Fibroblast of skin of right biceps (primary cell): ENCODE measurements at places on chromosomes 16 and 17.

- DNase-seq, result no peak
Observed at GRCh38 chr17:21345236-21345635, 30.9 kb upstream of the KCNJ12 start.

DNA sequence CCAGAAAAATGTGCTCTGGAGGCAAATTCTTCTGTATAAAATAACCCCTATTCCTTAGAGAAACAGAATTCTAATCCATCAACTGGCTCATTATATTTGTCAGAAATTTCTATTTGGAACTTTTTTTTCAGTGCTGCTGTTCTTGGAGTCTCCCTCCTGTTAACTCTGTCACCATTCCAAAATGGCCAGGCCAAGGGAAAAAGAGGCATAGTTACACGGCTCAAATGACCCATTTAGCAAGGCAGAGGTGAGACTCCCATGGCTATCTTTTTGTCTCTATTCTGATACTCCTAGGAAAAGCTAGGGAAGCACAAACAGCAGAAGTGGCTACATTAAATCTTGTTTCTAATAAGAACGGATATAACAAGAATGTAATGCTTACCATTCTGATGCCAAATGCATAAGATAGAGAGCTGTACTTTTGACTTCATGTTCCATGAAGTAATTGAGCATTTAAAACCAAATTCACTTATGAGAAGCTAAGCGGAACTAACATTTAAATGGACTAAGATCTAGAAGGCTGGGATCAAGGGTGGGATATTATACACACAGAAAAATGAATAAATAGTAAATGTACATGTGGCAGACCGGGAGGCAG lies 64.4 kb upstream of the CORO6 start:
- no peak for DNase-seq

GRCh38 chr16:73400951-73401350 lies 353.0 kb upstream of the ZFHX3 start:
- DNase-seq, result no peak

GRCh38 chr16:55378616-55379015 lies 54.6 kb downstream of the IRX6 start:
- no peak for DNase-seq

GRCh38 chr17:73516431-73516830 lies 127.8 kb downstream of the SDK2 start:
- DNase-seq, result no peak

DNA sequence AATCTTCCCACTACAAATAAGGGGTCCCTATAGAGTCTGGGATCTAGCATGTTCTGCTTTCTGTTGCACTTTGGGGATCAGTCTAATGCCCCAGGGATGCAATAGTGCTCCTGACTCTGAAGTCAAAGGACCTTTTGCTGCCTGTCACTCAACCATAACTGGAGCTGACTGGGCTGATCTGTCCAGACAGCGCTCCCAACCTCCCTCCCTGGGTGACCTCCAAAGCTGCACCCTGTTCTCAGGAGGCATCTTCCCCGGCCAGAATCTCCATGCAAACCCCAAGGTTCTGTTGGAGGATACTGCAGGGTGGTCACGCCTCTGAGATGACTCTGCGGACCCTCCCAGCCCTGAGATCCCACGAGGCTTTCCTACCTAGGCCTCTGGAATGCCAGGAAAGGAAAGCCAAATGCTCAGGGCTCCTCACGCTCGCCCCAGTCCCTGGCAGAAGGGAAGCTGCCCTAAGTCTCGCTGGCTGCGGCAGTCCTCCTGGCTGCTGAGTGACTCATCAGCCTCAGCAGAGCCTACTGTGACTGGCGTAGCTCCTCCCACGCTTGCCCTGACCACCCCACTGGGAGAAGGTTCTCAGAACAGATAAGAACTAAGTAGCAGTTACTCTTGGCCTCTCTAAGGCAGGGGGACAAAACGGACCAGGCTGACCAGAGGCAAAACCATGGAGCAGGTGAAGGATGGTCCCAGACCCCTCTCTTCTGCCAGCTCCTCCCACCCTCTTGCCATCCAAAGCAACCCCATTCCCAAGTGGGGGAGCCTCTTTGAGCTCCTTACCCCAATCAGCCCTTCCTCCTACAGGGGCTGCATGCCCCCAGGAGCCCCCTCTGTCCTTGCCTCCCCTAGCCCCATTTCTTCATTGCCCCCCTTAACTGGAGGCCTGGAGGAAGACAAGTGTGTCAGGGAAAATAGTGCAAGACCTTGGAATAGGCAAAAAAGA lies 124.1 kb upstream of the TNRC6C start:
- DNase-seq, result peak; percentile 83

DNA sequence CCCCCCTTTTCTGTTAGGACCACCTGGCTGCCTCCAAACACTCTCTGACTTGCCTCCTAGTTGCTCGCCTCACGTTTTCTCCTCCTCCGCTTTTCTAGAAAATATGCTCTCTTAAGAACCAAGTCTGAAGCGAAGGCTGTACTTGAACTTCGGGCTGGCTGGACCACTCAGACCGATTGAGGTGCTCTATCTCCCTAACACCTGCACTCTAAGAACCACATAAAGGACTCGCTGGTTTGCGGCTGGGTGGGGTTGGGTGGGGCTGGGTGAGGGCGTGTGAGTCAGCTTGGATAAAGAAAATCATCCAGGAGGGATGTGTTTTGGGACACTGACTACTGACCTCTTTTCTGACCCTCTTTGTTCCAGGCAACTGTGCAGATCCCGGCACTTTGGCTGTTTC lies 22.9 kb upstream of the TMEM220 start:
- DNase-seq, result no peak

DNA sequence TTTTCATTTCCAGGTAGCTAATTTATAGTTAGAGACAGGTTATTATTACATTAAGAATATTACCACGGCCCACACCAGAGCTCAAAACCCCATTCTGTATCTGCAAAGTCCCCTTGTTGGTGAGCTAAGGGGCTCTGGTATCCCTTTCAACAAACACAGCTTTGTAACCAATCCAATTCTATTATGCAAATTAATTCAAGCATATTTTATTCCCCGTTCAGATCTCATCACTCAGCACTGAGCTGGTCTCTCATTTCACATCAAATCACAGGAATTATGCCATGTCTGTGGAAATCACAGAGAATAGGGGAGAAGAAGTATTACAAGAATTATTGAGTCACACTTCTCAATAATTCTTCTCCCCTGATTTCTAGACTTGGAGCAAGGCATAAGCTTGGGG lies 111.7 kb downstream of the CDH11 start:
- peak; percentile 18 for DNase-seq

- DNase-seq, result no peak
Observed at GRCh38 chr17:74192950-74193781, 10.3 kb upstream of the RPL38 start.

GRCh38 chr16:30750201-30750600 lies 2.0 kb downstream of the PHKG2 start:
- DNase-seq, result no peak

DNA sequence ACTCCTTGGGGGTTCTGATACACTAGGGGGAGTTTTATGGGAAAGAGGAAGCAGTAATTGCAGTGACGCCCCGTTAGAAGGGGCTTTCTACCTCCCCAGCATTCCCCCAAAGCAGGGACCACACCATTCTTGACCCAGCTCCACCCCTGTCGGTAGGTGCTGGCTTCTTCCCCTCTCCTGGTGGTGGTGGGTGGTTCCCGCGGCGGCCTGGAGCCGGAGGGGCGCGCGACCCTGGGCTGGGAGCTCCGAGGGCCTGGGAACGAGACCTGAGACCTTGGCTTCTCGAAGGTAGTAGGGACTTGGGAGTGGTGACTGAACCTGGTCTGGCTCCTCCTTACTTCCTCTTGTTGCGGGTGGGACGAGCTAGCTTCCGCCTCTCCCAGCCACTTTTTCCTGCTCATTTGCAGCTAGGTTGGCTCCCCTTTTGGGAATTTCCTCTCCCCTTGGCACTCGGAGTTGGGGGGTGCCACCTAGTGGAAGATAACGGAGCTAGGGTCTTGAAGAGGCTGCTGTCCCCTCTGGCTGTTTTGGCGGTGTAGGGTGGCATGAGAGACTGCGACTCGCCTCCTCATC lies 438 bp downstream of the GRN start:
- peak; percentile 66 for DNase-seq

DNA sequence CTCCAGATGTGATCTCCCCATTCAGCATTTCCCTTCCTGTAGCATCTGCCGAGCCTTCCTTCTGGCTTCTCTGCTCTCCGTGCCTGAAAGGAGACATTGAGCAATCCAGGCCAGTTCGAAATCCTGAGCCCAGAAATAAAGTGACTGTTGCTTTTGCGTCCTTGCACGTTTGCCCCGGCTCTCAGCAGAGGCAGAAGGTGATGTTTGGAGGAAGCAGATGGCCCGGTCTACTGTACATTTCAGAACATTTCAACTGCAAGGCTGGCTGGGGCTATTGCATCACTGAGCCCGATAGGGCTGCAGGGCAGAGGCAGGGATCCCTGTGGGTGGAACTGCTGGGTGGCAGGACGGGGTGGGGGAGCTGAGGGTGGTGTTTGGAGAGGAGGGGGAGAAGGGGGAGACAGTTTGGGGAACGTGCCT lies 29.4 kb downstream of the IRF8 start:
- no peak for DNase-seq
